ENCODE measurements at places on chromosomes 7 and 10. TPM values are rescaled to one million over a fixed set of nuclear protein-coding genes. Genes with fewer than 3 reads are reported as not detected.
A peak's percentile ranks its signal among the peaks of the same experiment; 100 is the strongest.

- H3K36me3 ChIP-seq = no peaks in the 10 kb centered on the region
- no peaks in the 10 kb centered on the region for H3K27me3 ChIP-seq
- DNase-seq = no peak
- H3K4me3 ChIP-seq = no peak overlapping the region
- peak overlapping the region; percentile 33 for H3K27ac ChIP-seq
- no peaks in the 10 kb centered on the region for H3K4me1 ChIP-seq
Measured at GRCh38 chr10:12594448-12594944, 245.1 kb downstream of the CAMK1D start.

DNA sequence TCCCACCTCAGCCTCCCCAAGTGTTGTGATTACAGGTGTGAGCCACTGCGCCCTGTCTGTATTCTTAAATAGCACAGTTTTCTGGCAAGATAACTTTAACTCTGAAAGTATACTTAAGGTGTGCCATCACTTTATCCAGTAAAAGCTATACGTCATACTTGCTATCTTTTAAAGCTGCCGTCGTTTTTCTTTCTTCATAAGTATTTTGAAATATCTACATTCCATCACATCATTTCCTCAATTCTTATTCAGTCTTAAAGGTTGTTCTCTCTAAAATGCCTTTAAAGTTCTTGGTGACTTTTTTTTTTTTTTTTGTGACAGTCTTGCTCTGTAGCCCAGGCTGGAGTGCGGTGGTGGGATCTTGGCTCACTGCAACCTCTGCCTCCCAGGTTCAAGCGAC is 34.7 kb downstream of the PTPN12 start:
- no peak for DNase-seq
- no peak overlapping the region for H3K27ac ChIP-seq
- no peaks in the 10 kb centered on the region for H3K27me3 ChIP-seq

- no peak for DNase-seq
- no peaks in the 10 kb centered on the region for H3K27me3 ChIP-seq
- no peak overlapping the region for H3K4me3 ChIP-seq
- no peaks in the 10 kb centered on the region for H3K36me3 ChIP-seq
- no peaks in the 10 kb centered on the region for H3K4me1 ChIP-seq
Measured at GRCh38 chr7:12032146-12032545, 178.9 kb upstream of the TMEM106B start.

- H3K27me3 ChIP-seq = no peaks in the 10 kb centered on the region
- no peak overlapping the region for H3K27ac ChIP-seq
- DNase-seq = no peak
Measured at GRCh38 chr7:111363099-111363498, 199.2 kb downstream of the IMMP2L start.

- no peak overlapping the region for H3K4me3 ChIP-seq
- no peak for DNase-seq
Measured at GRCh38 chr7:2169923-2170575, 62.7 kb downstream of the MAD1L1 start.

DNA sequence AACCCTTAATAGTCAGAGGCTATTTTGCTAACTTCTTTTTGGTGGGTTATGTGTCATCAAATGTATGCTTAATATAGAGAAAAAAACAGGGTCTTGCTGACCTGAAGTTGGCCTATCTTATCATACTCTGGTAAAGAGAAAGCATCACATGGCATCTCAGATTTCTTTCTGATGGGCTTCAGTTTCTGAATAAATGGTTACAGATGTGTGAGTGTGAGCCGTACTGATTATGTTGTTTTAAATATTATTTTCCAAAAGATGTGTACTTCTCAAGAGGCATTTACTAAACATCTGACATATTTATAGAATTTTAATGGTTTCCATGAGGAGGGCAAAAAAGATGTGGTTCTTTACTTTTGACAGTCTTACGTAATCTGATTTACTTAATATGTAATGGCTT is 28.4 kb downstream of the BBS9 start:
- no peak overlapping the region for H3K27ac ChIP-seq
- H3K27me3 ChIP-seq = no peaks in the 10 kb centered on the region
- H3K36me3 ChIP-seq = no peaks in the 10 kb centered on the region
- DNase-seq = no peak
- no peaks in the 10 kb centered on the region for H3K4me1 ChIP-seq

GRCh38 chr7:48360574-48360973 is 189.3 kb downstream of the ABCA13 start:
- H3K4me1 ChIP-seq = no peaks in the 10 kb centered on the region
- DNase-seq = no peak
- no peaks in the 10 kb centered on the region for H3K36me3 ChIP-seq
- H3K27me3 ChIP-seq = no peaks in the 10 kb centered on the region
- no peak overlapping the region for H3K4me3 ChIP-seq

- peaks cover 10% of the 10 kb centered on the region for H3K4me1 ChIP-seq
- no peak for DNase-seq
- H3K27ac ChIP-seq = peak overlapping the region; percentile 98
- H3K36me3 ChIP-seq = no peaks in the 10 kb centered on the region
Measured at GRCh38 chr7:27153526-27153925, 1.1 kb upstream of the HOXA3 start.

DNA sequence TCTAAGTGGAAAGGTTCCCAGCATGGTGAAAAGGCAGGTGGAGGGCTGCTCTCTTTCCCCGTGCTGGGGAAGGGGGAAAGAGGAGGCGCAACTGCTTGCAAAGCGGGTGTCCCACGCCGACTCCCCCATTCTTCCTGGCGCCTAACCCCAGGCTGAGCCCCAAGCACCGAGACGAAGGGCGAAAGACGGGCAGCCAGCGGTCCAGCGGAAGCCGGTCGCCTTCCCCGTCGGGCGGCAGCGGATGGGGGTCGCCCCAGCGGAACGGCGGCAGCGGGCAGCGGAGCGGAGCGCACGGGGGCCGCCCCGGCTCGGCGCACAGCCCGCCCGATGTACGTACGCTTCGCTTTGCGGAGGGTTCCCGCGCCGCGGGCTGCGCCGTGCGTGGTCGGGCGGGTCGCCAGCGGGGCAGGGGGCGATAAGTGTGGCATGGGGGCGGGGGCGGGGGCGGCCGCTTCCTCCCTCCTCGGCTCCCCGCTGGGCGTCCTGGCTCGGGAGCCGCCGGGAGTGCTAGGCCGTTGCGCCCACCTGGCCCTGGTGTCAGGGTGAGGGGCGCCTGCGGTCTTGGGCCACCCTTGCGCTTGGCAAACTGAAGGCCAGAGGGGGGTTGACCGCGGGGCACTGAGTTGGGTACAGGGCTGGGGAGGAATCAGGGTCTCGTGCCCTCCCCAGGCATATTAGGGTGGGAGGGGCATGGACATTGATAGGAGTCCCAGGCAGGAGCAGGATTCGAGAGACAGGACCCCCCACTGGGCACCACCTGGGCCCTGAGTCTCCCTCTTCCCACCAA is 35.2 kb upstream of the HSPB1 start:
- peak; percentile 54 for DNase-seq
- H3K4me1 ChIP-seq = no peaks in the 10 kb centered on the region
- no peaks in the 10 kb centered on the region for H3K36me3 ChIP-seq
- no peaks in the 10 kb centered on the region for H3K27me3 ChIP-seq
- H3K27ac ChIP-seq = no peak overlapping the region

DNA sequence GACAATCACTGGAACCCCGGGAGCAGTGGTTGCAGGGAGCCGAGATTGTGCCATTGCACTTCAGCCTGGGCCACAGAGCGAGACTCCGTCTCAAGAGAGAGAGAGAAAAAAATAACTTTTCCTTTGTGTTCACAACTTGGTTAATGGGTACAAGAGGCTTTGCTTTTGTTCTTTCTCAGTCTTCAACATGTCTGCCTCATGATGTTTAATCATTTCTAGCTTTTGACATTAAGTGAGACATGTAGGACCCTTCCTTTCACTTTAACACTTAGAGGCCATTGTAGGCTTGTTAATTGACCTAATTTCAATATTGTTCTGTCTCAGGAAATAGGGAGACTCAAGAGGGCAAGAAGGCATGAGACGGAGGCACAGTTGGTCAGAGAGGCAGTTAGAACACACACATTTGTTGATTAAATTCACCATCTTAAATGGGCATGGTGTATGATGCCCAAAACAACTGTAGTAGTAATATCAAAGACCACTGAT is 9.3 kb upstream of the CRCP start:
- peaks cover 3% of the 10 kb centered on the region for H3K4me1 ChIP-seq
- DNase-seq = peak; percentile 2
- no peaks in the 10 kb centered on the region for H3K27me3 ChIP-seq
- H3K36me3 ChIP-seq = no peaks in the 10 kb centered on the region
- H3K4me3 ChIP-seq = peak overlapping the region; percentile 13
- H3K27ac ChIP-seq = peak overlapping the region; percentile 73

Gene LRIT1
- not detected for total RNA-seq

Gene GATA3
- 23.5 TPM for total RNA-seq

Gene NKX6-2
- 2.5 TPM for total RNA-seq

Gene NRP1
- total RNA-seq = 243 TPM

All from kidney (tissue), 22 donors.